ENCODE measurements at places on chromosomes 1 and 21.
A peak's percentile ranks its signal among the peaks of the same experiment; 100 is the strongest.

DNA sequence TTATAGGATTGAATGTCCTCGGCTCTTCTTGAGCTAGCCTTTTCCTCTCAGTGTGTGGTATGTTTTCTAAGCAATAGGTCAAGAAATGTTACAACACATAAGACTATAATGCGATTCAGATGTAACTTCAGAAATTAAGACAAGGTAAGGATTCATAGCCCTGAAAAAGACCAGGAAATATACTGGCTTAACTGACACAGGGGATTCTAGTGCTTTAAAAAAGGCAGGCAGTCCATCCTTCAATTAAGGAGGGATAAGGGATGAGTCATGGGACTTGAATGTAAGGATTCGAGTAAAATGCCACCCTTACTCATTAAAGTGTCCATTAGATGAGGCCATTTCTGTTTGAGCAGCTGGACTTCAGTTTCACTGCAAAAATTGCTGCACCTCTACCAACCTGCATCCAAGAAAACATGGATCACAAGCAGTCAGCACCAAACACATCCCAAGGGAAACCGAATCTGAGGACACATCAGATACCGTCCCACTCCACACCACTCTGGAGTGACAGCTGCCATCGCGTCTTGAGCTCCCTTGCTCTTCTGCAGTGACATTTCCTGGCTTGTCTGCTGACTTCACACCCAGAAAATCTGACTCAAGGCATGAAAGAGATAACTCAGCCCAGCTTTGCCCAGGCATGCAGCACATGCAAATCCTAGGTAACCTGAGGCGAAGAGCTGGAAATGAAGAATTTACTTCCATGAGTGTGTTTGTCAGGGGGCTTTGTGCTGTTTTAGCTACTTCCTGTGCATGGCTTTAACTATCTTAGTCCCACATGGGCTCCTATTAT lies 37.8 kb downstream of the NGF start:
- no peak for DNase-seq

DNA sequence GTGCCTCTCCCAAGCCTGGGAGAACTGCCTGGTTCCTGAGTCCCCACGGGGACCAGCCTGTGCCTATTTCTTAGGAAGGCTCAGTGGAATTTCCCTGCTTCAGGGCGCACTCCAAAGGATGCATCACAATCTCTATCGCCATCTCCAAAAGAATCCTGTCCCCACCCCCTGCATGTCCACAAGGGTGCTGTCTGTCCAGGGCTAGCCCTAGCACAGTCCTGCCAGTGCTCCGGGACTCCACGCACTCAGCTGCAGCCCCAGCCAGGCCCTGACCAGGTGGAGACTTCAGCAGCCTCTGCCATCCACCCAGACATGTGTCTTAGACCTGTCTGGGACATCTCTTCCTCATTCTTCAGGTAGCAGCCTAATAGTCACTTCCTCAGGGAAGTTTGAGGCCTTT lies 199.7 kb downstream of the GRIK3 start:
- DNase-seq = no peak

DNA sequence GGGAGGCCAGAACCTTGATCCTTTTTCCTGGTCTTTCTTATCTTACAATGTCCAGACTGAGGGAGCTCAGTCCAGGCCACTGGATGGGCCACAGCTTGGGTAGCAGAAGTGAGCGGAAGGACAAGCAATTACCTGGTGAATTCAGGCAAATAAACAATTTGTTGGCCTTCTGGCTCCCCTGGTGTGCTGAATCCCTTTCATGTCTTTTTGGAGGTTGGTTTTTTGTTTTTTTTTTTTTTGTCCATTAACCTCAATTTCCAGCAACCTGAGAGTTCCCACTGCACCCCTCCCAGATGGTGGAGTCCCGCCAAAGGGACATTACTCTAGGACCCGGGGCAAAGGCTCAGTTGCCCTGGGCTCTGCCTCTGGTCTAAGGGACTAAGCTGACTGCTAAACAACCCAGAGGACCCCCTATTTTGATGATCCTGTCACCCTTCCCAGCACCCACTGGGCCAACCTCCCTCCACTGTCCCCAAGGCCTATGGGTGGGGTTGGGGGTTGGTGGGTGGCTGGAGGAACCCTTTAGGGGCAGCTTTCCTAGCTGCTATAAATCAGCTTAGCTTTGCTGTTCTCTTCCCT lies 85.5 kb downstream of the KCND3 start:
- DNase-seq = no peak

DNA sequence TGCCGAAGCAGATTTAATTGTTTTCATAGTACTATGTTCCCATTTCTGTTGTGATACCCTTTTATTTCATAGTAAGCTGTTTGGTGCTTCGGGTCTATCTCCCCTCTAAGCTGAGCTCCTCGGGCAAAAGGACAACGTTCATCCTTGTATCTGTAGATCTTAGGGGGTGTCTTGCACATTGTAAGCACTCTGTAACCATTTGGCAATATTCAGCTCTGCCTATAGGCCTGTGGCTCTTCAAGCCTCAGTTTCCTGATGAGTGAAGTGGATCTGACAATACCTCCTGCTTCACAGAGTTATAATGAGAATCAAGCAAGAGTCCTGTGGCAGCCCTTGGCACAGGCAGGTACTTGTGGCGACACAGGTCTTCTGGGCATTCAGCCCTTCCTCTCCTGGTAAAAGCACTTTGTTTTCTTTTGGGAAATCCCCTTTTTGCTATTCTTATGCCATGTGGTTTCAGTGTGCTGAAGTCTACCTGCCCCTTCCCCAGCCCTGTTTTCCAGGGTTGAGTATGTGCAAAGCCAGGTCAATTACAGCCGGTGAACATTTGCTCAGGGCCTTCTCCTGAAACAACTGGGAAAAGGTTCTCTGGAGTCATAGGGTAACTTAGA lies 8.5 kb upstream of the EXO1 start:
- no peak for DNase-seq

DNA sequence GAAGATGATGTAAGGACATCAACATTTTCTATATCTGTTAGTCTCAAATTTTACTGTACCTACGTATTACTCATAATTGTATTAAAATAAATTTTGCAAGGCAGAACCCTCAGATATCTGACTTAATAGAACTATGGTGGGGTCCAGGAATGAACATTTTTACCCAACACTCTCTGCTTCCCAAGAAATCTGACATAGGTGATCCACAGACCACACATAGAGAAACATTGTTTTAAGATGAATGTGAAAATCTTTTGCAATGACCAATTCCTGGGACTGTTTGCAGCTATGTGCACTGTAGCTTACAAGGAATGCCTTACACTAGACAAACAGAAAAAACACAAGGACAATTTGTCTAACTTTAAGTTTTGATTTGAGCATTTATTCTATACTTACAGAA lies 645.6 kb upstream of the ADGRL2 start:
- no peak for DNase-seq

DNA sequence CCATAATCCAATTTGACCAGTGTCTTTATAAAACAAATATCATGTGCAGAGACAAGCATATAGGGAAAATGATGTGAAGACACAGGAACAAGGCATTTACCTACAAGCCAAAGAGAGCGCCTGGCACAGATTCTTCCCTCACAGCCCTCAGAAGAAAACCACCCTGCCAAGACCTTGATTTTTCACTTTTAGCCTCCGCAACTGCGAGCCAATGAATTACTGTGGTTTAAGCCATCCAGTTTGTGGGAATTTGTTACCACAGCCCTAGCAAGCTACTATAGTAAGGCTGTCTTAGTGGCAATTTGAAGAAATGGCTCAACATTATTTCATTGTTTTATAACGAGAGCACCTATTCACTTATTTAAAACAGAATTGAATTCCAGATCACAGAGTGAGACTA lies 85.7 kb upstream of the CCDC190 start:
- DNase-seq = no peak

GRCh38 chr1:30754684-30755171 lies 2.8 kb downstream of the LAPTM5 start:
- DNase-seq = peak; percentile 69

- DNase-seq = no peak
These were observed at the start of gene CNKSR1 for GRCh38 chr1:26177182-26177684. Gene CNKSR1, plus strand, starts transcription at chr1:26177491. Its CDS starts 57 bp downstream, at chr1:26177548.

GRCh38 chr21:18601146-18601545 lies 197.6 kb upstream of the TMPRSS15 start:
- DNase-seq = no peak

DNA sequence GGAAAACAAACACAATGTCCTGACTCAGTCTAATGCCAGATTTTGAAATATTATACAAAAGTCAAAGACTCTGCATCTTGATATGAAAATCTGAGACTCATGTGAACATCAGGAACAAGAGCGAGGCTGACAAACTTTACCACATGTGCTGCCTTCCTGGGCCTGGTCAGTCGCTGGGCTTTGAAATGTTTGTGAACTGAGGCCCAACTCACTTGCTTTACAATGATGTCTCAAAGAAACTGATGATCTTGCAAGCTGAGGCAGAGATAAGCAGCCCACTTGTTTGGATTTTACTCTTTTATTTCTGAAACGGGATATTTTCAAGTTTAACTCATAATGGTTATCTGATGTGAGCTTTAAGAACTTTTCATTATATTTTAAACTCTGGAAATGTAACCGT lies 2.1 kb downstream of the BCAR3 start:
- DNase-seq = no peak

- no peak for DNase-seq
These were observed 6.2 kb upstream of the PPP1R8 start for GRCh38 chr1:27824411-27824810.

DNA sequence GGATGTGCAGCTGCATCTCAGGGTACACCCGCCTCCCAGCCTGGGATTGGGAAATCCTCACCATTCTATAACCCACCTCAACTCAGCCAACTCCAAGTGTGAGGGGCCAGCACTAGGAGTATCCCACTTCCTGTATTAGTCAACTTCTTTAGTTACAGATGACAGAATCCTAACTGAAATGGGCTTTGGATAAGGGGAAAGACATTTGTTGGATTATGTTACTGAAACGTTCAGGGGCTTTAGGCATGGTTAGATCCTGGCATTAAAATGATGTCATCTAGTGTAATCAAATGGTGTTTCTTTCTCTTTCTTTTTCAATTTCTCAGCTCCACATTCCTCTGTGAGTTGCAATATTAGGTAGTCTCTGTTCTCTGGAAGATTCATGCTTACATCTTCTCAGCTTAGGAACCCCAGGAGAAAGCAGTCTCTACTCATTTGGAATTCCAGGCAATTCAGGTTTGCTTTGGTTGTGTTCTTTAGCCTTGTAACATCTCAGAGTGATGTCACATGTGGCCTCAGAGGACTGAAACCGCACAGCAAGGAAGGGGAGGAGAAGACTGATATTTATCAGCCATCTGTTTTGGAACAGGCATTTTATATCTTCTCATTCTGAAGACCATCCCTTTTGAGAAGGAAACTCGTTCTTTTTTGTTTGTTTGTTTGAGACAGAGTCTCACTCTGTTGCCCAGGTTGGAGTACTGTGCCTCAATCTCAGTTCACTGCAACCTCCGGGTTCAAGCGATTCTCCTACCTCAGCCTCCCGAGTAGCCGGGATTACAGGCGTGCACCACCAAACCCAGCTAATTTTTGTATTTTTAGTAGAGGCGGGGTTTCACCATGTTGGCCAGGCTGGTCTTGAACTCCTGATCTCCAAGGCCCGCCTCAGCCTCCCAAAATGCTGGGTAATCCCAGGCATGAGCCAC lies 18.9 kb upstream of the TMEM54 start:
- DNase-seq = no peak

DNA sequence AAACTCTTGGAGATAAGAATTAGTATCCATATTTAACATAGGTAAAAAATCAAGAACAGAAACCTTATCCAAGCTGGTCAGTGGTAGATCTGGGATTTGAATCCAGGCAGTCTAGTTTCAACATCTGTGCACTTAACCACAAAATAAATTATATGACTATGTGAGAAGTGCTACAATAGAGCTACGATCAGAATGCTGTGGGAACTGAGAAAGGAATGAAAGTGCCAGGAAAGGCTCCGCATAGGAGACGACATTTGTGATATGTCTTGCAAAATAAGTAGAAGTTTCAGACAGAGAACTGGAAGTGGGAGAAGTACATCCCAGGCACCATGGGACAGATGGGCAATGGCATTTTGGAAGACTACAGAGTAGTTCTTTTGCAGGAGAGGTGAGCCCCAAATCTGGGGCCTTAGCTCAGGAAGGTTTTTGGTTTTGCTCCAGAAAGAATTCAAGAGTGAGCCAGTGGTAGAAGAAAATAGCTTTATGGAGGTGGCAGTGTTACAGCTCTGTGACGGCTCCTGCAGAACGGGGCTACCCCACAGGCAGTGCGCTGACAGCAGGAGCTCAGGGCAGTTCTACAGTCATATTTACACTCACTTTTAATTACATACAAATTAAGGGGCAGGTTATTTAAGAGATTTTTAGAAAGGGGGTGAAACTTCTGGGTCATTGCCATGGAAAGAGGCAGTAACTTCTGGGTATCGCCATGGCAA lies 25.5 kb upstream of the GJA5 start:
- no peak for DNase-seq

DNA sequence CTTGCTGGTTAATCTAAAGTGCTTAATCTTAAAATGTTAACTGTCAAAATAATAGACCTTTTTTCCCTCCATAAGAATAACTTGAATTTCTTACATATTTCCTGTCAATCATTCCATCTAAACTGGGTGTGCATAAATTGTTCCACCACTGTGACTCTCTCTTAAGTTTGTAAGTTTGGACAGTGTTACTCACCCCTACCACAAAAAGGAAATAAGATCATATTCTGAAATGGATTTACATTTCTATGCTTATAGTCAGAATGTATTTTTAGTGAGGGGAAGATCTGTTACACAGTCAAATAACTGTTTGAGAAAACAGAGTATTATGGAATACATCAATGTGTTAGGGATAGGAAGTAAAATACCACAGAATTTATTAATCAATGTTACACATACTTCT lies 109.6 kb upstream of the DPYD start:
- DNase-seq = no peak

DNA sequence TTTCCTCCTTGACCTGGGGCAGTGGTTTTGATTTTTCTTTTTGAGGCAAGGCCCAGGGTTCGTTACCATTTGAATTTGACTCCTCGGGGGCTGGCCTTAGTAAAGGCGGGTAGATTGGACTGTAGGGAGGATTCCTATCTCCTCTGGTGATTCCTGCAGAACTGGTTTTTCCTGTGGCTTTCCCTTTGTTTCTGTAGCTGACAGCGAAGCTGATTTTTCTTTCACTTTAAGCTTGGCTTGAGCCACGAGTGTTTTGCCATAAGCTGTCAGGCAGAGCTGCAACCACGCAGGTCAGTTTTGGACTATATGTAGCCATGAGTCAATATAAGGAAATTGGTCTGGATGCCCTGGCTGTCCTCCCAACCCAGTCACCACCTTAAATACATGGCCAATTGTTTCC lies 28.7 kb upstream of the KCNJ15 start:
- no peak for DNase-seq

DNA sequence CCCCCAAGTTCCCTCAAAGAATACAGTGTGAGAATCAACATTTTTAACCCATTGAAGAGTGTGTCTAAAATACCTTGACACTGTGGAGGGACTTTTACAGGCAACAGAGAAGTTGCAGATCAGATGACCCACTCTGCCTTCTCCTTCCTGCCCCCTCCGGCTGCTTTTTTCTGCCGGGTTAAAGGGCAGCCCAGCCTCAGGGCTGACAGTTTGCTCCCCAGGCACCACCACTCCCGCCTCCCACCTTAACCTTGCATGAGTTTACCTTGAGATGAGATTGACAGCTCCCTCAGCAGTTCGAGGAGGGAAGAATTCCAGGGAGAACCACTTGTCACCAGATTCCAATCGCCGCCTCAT lies 3.2 kb downstream of the MTHFR start:
- no peak for DNase-seq

GRCh38 chr1:21335750-21336224 lies 45.5 kb upstream of the ECE1 start:
- DNase-seq = no peak
